Natural killer cell treated with Interleukin-12 subunit alpha and Interleukin-12 subunit beta and Interleukin-15 and Interleukin-18, amount 100 ng/mL, for 72 hours (primary cell): ENCODE measurements at places on chromosomes 4 and X.

DNA sequence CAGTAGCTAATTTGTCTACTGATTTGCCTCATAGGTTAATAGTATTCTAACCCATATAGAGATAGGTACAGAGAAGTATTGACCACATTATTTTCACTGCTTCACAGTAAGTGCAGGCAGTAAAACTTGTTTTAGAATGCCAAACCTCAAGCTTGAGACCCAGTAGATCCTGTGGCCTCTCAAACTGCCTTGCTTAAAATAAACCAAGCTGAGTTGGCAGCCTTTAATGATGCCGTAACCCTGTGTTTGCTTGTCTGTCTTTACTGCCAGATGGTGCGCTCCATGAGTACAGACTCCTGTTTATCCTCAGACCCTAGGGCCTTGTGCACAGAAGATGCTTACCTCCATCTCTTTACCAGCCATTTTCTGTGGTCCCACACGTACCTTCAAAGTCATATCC, 50.8 kb downstream of the ANXA3 start:
- no peak for DNase-seq

- DNase-seq = no peak
These were observed 902.1 kb downstream of the TRAM1L1 start for GRCh38 chr4:116183241-116183640.

DNA sequence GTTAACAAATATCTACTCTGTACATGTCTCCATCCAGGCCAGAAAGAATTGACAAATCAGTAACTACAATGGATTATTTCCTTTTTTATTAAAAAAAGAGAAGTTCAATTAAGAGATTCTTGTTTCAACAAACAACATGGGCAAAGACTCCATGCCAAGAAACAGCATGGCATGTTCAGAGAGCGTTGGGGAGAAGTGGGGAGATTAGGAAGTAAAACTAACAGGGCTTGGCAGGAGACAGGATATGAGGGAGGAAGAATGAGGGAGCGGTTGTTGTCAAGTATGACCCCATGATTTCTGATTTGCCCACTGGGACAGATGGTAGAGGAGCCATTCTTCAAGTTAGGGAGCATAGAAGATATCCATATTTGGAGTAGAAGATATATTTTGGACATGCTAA, 128.4 kb downstream of the RNF150 start:
- DNase-seq = no peak

GRCh38 chr4:178480881-178481280, 1038.6 kb upstream of the AGA start:
- no peak for DNase-seq

- DNase-seq = no peak
These were observed 1476.1 kb upstream of the TENM3 start for GRCh38 chr4:180766944-180767729.

- no peak for DNase-seq
These were observed 71.4 kb upstream of the HHIP start for GRCh38 chr4:144574509-144574908.

GRCh38 chr4:45345558-45345957, 619.2 kb upstream of the GNPDA2 start:
- no peak for DNase-seq

- DNase-seq = no peak
These were observed 27.3 kb downstream of the PRDX4 start for GRCh38 chrX:23694606-23695005.

DNA sequence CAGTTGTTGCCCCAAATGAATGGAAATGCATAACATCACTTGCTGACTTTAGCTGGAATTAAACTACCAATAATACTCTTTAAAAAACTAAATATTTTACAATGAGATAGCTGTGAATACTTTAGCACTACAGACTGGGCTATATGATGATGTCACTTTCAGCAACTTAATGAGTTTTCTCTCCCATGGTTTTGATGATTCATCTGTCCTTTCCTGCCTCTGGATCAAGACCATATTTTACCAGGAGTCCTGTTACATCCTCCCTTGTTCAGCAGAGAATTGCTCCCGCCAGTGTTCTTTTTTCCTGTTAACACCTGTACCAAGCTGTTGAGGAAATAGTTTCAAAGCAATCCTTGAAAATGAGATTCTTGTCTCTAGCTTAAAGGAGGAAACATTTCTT, 543.0 kb downstream of the SPRY1 start:
- no peak for DNase-seq

DNA sequence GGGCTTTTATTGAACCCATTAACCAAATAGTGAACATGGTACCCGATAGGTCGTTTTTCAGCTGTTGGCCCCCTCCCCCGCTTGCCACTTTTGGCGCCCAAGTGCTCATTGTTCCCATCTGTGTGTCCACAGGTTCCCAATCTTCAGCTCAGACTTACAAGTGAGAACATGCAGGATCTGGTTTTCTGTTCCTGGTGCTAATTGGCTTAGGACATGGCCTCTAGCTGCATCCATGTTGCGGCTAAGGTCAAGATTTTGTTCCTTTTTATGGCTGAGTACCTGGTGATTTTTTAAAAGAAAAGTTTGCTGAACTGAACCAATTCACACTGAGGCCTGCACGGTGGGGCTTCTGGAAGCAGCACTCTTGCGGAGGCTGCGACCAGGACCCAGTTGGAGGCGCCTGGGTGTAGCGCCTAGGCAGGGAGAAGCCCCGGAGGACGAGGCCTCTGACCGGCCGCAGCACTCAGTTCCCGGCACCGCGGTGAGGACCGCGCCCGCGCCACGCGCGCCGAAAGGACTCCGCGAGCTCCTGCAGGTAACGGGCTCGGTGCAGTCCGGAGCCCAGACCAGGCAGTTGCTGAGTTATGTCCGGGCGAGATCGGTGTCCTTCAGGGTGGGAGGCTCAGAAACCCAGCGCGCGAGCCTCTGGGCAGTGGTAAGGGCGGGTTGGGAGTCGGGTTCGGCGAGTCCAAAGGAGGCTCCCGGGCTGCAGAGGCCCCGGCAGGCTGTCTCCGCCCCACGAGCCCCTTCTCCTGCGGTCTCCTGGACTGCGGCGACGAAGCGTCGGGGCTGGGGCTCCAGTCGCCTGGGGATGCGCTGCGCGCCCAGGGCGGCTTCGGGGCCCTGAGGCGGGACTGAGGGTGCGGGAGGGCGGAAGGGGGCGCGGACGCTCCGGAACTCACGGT, 15.8 kb upstream of the SLC25A4 start:
- no peak for DNase-seq

GRCh38 chr4:81881855-81882621, 410.3 kb upstream of the RASGEF1B start:
- DNase-seq = no peak

- DNase-seq = no peak
These were observed 13.5 kb downstream of the PRKX start for GRCh38 chrX:3699821-3700381.

- no peak for DNase-seq
These were observed 723 bp downstream of the NKX6-1 start for GRCh38 chr4:84498203-84498934.

GRCh38 chrX:70998411-70999027, 67.6 kb upstream of the SLC7A3 start:
- DNase-seq = no peak
